HEK293T (cell line): ENCODE measurements at places on chromosomes 11 and 22.

DNA sequence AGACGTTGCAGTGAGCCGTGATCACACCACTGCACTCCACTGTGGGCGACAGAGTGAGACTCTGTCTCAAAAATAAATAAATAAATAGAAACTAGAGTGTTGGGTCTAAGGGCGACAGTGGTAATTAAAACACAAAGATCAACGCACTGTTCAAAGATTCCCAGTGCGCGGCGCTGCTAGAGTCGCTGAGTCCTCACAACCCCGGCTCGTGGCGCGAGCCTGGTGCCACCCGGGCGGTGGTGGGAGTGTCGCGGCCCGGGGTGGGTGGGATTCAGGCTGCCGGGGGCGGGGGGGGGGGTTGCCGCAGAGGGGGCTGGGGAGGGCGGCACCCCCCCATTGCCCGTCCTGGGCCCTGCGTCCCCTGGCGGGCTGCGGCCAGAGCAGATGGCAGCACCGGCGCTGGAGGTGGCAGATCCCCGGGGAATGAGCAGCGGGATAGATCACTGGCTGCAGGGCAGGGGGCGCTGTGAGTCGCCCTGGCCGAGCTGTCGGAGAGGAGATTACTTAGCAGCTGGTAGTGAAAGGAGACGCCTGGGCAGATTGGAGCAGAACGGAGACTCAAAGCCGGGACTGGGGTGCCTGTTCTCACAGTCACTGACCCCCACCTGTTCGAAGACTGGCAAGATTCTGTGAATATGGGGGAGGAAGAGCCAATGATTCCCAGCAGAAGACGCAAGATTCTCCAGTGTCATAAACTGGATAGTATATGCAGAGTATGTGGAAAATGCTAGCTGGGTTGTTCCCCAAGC lies 30.2 kb upstream of the APOBEC3A start:
- DNase-seq = peak; percentile 80

- DNase-seq = no peak
Observed at GRCh38 chr11:114169821-114170220, 110.3 kb downstream of the ZBTB16 start.

GRCh38 chr11:102306817-102307726 lies 10.2 kb upstream of the BIRC3 start:
- no peak for DNase-seq

DNA sequence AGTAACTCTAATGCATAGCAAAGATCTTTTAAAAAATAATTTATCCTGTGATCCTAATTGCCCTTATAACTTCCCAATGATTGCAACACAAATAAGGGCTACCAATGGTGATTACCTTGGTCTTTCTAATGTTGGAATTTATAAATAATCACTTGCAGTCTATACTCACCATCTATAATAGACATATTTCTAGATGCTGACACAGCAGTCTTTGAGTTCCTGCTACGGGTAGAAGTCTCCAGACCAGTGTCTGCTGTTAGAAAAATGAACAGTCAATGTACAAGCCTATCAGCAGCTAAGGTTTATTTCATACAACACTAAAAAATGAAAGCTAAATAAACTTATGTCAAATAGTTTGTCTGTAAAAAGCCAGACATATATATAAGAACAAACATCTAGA lies 44.4 kb upstream of the GPR83 start:
- no peak for DNase-seq

DNA sequence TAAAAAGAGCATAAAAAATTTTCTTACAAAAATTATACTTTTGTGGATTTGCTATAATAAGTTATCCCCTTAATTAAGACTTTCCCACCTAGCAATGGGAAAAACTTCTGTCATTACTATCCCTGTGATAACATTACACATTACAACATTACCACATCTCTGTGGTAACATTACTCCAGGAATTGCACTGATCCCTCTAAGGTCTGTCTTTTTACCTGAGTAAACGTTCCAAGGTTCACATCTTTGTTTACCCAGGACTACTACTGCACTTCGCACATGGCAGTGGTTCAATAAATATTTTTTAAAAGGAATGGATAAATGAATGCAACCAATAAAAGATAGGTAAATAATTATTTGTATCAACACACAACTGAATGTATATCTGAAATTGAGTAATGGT lies 92.4 kb upstream of the NOX4 start:
- no peak for DNase-seq

DNA sequence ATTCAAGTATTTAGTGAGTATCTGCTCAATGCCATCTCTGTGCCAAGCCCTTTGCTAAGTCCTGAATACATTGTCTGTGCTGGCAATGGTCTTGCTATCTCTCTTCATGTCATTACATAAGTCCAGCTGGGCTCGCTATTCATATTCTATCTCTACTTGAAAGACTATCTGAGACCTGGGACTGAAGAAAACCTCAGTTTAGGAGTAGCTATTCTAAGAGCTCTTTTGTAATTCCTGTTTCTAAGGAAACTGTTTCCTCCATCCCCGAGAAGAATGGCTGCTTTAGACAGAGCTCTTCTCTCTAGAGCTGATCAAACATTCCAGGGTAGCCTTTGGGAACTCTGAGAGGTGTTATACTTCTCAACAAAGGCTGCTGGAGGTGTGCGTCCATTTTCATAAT lies 33.0 kb downstream of the SLC17A6 start:
- no peak for DNase-seq

DNA sequence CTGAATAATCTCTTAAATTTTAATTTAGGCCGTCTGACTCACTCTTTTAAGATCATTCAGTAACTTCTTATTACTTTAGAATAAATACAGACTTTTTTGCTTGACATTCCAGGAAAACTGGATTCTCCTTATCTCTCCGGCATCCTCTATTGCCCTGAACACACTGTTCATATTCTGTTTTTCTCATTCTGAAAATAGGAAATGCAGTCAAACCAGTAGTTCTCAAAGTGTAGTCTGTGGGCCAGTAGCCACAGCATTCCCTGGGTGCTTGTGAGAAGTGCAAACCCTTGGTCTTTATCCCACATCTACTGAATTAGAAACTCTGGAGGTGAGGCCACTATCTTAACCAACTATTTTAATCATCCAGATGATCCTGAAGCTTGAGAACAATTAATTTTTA lies 84.3 kb downstream of the PANX1 start:
- DNase-seq = no peak

DNA sequence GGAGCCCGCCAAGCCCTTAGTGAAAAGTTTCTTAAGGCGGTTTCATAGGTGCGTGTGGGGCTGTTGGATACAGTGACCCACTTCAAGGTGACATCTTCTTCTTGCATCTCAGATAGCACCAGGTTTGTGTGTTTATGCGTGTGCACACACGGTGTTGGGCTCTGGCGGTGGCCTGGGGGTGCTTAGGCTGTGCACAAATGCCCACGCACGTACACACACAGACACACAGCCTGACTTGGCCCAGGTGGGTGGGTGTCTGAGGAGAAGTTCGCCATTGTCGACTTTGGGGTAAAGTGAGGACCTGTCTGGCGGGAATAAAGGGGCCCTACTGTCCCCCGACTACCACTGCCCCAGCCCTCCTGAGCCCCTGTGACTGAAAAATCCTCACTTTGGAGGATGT lies 103.8 kb downstream of the KCNQ1 start:
- DNase-seq = no peak

GRCh38 chr11:64058494-64058893 lies 22.8 kb downstream of the FLRT1 start:
- no peak for DNase-seq

DNA sequence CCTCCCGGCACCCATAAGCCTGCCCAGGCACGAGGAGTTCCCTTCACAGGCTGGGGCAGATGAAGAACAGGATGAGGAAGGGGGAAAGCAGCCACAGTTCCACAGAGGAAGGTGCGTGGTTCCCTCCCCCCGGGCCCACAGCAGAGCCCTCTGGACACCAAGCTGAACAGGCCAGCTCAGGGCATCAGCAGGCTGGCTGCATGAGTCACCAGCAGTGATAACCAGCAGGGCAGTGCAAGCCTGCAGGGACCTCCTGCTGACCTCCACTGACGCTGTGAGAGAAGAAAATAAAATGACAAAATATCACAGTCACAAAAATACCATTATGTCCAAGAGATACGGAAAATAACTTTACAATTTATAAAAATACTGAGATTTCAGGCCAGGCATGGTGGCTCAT lies 11.5 kb downstream of the RTL6 start:
- no peak for DNase-seq

DNA sequence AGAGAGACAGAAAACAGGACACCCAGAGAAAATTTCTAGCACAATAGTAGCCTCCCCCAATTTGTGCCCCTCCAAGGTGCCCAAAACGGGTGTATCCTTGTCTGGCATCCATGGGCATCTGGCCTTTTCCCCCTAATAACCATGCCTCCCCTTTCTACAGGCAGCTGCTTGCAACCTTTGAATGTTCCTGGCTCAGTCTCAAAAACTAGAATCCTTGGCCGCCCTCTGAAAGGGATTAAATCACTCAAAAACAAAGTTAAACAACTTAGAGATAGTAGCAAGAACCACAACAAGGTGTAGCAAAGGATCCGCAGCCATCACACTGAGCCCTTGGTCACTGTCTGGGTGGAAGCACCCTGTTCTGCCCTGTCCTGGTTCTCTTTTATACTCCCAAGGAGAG lies 105.6 kb downstream of the MN1 start:
- DNase-seq = no peak

DNA sequence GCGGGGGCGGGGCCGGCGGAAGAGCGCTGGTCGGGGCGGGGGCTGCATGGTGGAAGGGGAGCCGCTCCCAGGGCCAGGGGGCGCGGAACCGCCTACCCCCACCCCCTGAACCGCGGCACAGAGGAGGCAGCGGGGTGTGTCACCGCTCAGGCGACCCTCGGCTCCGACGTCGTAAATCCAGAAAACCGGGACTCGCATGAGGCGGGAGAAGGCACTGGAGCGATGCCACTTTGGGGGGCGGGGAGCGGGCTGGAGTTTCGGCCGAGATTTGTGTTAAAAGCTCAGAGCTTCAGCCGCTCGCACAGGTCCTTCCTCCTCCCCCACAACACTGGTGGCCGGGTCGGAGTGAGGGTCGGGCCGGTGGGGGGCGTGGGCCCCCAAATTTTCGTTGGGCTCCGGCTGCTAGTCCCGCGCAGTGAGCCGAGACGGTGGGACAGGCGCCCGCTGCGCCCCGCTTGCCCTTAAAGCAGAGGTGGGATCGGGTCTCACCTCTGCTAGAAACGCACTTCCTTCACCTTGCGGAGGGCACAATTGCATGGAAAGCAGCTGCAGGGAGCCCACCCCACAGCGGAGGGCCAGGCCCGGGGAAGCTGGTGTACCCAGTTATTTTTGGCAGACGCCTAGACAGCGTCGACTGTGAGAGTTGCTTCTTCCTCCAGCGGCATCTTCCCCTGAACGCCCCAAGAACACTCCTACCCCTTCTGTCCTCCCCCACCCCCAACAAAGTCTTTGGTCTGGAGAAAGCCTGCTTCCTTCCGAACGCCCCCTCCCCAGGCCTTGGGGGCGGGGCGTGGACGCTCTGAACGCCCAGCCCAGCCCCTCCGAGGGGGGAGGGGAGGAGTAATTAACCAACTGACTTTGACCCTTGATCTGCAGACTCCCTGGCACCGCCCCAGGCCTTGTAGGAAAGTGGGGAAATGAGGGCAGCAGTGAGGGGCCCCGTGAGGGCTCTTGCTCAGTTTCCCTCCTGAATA lies 1.1 kb downstream of the OVOL1 start:
- no peak for DNase-seq

DNA sequence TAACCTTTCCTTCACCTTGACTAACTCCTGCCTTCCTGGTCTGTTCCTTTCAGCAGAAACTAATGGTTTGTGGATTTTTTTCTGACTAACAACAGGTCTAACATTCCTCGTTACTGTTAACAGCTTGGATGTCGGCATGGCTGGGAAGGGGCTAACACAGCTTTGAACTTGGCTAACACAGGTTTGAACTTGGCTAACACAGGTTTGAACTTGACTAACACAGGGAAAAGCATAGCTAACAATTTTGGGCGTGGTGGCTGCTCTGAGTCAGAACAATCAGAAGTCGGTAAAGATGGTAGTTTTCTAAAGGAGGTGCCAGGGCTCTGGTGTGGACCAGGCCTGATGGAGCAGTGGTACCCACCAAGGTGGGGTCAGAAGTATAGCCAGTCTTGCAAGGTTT lies 16.1 kb downstream of the MIAT start:
- DNase-seq = no peak

DNA sequence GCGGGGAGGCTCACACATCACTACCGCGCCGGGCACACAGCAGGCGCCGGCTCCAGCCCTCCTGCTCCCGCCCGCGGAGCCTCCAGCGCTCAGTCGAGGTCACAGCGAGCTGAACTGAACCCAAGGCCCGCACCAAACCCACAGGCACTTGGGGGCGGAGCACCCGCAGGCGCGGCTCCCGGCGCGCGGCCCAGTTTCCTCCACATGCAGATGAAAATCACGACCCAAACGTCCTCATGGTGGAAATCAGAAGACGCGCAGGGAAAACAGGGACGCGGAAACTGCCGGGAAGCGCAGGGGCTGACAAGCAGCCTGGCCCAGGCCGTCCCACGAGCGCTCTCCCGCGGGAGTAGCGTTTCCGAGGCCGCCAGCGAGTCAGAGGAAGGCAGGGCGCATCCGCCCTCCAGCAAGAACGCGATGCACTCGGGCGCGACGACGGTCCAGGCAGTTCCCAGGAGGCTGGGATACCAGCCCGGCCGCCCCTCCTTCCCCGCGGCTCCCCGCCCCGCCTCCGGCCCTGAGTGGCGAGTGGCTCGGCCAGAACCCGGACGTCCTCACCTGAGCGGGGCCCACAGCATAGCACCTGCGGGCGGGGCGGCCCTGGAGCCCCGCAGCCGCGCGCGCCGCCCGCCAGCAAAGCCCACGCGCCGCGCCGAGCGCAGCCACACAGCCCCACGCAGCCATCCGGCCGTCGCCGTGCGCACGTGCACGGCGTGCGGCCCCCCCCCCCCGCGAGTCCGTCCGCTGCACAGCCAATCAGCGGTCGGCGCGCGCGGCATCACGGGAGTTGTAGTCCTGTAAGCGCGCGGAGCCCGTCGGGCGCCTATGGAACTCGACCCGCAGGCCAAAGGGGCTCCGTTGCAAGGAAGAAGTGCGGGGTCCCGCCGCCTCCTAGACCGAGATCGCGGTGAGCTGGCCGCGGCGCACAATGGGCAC lies at the start of gene HDHD5:
TSS of gene HDHD5 (minus strand) at position 710 of the 936 bp plus-strand sequence. CDS start at position 684, 26 bp downstream.
- peak; percentile 92 for DNase-seq

GRCh38 chr11:95097209-95097608 lies 7.6 kb downstream of the ENDOD1 start:
- no peak for DNase-seq

DNA sequence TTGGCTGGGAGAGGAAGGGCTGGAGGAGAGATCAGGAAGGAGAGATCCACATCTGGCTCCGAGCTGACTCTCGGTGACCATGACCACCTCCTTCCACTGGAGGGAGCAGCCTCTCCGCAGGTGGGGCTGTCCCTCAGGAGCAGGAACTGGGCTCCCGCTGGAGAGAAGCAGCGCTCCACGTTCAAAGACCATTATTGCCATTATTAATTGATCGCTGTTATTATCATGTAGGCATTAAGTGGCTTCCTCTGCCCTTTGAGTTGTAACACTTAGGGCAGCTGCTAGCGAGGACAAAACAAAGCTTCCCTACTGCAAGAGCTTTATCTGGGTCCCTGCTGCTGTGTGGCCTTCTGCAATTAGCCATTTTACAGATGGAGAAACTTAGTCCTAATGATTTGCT lies 251.9 kb downstream of the ST3GAL4 start:
- peak; percentile 76 for DNase-seq

- no peak for DNase-seq
Observed at GRCh38 chr22:42922374-42923191, 65.5 kb upstream of the ARFGAP3 start.

- DNase-seq = no peak
Observed at GRCh38 chr22:30877662-30878515, 90.7 kb downstream of the MORC2 start.
